ENCODE measurements at places on chromosomes 1 and 21.

GRCh38 chr1:243549791-243550190 lies 293.9 kb downstream of the SDCCAG8 start:
- no peak for DNase-seq

- no peak for DNase-seq
Measured at GRCh38 chr1:214640431-214641213, 37.6 kb downstream of the CENPF start.

GRCh38 chr1:84598846-84599741 lies 24.9 kb upstream of the CTBS start:
- peak; percentile 35 for DNase-seq

- DNase-seq = no peak
Measured at GRCh38 chr21:36347962-36348328, 27.9 kb downstream of the MORC3 start.

GRCh38 chr1:9413877-9414213 lies 121.2 kb downstream of the SPSB1 start:
- DNase-seq = no peak

GRCh38 chr1:169860187-169860586 lies 33.5 kb downstream of the SCYL3 start:
- DNase-seq = no peak

DNA sequence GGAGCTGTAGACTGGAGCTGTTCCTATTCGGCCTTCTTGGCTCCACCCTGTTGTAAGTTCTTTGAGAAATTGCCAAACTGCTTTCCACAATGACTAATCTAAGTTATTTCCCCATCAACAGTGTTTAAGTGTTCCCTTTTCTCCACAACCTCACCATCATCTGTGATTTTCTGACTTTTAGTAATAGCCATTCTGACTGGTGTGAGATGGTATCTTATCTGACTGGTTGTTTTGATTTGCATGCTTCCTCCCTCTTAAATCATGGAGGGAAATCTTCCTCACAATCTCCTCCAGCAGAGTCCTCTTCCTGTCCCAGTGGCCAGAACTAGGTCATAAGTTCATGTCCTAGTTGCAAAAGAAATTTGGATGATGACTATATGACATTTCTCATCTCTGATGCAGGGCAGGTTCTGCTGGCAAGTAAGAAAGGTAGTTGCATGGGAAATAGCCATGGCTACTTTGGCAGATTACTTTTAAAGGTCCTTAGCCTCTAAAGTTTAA lies 294.0 kb downstream of the LRRC40 start:
- peak; percentile 5 for DNase-seq

GRCh38 chr1:1356166-1356795 lies 2.1 kb downstream of the MXRA8 start:
- DNase-seq = no peak

GRCh38 chr1:47225430-47226100 lies 6.5 kb downstream of the TAL1 start:
- DNase-seq = no peak
